ENCODE measurements at places on chromosomes 6 and 20.

DNA sequence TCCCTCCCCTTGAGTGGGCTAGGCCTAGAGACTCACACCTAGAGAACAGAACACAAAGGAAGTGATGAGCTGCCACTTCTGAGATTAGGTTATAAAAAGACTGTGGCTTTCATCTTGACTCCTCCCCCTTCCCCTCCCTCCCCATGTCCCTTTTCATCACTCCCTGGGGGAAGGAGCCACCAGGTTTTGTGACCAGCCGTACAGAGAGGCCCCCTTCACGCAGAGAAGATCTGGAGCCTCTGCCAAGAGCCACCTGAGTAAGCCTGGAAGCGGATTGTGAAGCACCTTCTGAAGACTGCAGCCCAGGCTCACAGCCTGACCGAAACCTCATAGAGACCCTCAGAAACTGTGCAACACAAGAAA is 118.4 kb upstream of the NXT1 start:
- DNase-seq = no peak

DNA sequence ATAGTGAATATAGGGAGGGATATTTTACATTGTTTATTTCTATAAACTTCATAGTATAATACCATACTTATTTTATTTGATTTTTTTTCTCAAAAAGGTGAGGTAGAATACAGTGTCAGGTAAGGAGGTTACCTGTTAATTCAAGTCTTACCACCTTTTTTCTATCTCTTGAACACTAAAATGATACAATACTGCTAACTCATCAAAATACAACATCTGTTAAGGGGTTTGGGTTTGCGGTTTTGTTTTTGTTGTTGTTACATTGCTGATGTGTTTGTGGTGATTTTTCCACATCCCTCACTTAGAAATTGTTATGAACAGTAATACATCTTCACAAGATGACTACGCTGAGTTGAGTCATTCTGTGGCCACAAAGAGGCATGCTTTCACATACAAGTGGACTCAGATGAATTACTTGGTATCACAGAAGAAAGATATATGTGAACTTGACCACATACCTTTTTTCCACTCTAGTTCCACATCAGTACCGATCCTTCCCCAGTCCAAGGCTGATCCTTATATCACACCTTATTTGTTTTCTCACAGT is 139.4 kb upstream of the ID4 start:
- no peak for DNase-seq

- DNase-seq = peak; percentile 22
These were observed 21.5 kb upstream of the AAR2 start for GRCh38 chr20:36214684-36215256.

GRCh38 chr6:169936355-169936975 is 185.0 kb downstream of the ERMARD start:
- DNase-seq = no peak

DNA sequence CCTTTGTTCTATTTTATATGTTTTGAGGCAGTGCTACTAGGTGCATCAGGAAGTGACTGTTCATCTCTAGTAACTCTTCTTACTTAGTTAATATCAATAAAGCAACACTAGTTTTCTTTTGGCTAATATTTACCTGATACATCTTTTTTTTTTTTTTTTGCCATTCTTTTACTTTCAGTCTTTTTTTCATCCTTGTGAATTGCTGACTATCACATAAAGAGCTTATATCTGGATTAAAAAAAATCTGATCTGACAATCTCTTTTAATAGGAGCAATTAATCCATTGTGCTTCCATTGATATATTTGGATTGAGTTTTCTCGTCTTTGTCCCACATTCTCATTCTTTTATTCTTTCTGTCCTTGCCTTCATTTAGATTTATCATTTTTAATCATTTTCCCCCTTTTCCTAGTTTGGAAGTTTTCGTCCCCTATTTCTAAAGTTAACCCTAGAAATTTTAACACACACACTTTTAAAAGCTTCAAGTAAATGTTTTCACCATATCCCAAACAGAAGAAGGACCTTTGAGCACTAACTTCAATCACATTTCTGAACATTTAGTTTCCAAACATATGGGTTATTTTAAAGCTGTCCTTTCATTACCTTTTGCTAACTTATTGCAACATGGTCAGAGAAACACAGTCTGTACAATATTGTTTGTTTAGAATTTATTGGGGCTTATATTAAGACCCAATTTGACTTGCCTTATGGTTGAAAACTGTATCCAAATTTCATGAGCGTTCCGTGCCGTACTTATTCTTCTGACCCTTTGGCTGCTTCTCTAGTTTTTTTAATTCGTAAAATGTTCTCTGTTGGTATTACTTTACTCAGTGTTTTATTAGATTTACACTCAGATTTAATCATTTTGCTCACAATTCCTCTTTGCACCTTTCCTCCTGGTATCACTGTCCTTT is 63.0 kb downstream of the SYCP2L start:
- DNase-seq = no peak

DNA sequence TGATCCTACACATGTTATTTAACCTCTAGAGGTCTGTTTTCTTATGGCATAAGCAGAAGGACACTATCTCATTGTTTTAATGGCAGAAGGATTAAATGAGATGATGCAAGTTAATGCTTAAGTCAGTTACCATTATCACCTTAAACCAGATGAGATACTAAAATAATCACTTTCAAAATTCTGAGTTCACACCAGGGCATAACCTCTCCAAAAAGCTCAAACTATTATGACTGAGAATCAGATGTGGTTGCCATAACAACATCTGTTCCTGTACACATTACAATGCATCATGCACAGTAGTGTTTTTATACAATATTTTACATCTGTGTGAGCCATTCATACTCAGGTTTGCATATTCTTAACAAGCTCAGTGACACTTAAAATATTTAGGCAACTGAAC is 10.2 kb downstream of the ADNP start:
- DNase-seq = no peak

- DNase-seq = no peak
These were observed 307.6 kb upstream of the FERMT1 start for GRCh38 chr20:6430381-6430780.

DNA sequence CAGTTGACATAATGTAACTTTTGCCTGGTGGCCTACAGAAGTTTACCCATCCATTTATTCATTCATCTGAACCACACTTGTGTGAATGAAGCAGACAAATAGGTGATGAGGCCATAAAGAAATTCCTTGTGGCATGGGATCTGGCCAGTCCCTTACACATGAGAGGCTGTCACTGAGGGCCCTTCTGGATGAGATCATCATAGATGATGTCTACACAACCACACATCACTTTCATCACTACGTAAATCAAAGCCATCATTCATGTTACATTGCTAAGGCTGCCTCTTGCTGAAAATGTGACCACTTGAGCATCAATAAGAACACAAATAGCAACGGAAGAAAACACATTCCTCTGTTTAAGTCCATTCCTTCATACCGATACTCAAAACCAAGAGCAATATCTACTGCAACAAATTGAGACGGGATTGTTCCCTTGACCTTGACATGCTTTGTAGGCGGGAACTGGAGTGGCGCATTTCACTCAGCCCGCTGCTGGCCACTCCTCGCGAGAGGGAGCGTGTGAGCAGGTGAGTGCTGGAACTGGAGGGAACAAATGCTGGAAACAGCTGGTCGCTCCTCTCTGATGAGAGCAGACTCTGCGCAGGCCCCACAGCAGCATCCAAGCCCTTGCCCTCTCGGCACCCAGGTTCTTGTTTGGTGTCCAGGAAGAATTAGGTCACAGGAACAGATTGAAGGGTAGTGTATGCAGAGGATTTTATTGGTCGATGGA is 49.3 kb downstream of the FAM50B start:
- DNase-seq = no peak

DNA sequence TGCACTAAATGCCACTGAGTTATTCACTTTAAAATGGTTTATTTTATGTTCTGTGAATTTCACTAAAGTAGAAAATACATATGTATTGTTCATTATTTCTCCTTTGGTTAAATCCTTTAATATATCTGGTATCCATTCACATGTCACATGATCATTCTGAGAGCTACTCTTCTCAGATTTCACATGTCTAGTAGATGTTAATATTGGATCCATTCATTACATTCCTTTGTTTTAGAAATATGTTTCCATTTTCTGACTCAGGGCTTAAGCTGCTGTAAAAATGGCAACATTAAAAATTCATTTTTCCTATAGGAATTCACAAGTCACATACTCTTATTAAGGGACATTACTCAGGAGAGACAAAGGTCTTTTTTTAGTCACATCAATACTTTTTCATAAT is 205.4 kb downstream of the ZFAND3 start:
- no peak for DNase-seq

GRCh38 chr6:159935633-159936032 is 33.2 kb upstream of the IGF2R start:
- no peak for DNase-seq

DNA sequence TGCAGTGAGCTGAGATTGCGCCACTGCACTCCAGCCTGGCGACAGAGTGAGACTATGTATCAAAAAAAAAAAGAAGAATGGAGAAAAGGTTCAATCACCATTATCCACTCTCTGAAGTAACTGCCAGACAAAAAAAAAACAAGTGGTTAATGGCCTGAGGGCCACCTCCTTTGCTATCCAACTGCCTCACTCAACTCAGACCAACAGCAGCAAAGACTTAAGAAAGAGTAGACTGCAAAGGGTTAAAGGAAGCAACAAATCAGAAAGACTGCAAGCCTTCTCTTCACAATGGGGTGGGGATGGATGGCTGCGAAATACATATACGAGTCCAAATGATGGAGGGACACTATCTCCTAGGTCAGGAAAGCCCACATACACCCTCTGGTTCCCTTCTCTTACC is 3.2 kb downstream of the NFS1 start:
- DNase-seq = no peak

- no peak for DNase-seq
These were observed 515.2 kb upstream of the JARID2 start for GRCh38 chr6:14730654-14731053.

DNA sequence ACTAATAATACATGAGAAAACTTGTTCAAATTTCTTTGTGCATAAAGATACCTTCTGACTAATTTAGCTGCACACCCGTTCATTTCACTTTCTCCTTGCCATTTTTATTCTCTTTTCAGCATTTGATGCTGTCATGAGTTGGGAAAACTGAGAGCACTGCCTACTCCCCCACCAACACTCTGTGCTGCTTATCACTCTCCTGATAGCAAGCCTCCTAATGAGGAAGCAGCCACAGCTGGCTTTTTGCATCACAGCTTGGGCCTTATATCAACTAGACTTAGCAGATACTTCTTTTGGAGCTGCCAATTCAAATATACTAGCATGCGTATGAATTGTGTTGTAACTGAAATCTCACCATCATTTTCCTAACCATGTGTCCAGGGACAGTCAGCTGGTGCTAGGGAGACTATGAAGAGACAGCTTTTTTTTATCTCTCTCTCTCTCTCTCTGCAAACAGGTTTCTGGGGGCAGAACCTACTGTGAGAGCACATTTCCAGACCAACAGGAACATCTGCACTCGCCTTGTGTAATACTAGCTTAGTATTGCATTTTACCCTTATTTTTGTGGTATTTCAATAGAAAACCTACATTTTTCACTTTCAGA is 699.0 kb downstream of the KHDRBS2 start:
- no peak for DNase-seq

- peak; percentile 97 for DNase-seq
These were observed at the start of gene SNRPB for GRCh38 chr20:2470423-2471193. SNRPB (minus strand) TSS chr20:2470789; CDS start chr20:2470690, 99 bp downstream.

DNA sequence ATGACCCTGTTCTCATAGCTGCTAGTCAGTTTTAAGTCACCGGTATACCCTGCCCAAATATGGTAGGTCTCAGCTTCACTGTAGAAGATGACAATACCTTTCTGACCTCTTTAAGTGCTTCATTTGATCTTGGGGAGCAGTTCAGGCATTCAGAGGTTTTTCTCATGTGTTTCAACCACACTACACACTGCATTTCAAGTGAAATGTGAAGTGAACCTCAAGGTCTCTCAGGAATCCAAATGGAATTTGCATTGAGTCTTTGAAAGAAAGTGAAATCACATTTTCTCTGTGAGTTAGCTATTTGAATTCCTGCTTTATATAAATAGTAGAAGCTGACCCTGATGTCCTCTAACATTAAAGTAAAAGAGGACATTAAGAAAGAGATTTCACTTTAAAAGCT is 461.6 kb downstream of the ADGRB3 start:
- no peak for DNase-seq

GRCh38 chr6:100923481-100924165 is 42.5 kb upstream of the ASCC3 start:
- DNase-seq = no peak

- no peak for DNase-seq
These were observed 5.2 kb downstream of the RNF217 start for GRCh38 chr6:124967444-124967843.

DNA sequence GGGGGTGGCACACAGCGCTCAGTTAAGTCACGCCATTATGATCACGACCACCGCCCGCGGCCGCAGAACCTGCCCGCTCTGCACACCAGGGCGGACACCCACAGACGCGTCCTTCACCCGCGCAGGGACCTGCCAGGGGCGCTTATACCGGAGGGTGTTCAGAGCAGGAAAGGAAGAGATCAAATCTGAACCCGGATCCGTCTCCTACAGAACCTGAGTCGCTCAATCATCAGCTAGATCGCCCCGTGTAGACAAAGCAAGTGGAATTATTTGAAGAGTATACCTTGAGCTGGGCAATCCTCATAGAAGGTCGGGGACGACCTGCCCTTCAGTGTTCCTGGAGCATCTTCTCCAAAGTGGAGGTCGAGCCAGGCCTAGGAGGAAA is 14.4 kb upstream of the ZNF217 start:
- no peak for DNase-seq

DNA sequence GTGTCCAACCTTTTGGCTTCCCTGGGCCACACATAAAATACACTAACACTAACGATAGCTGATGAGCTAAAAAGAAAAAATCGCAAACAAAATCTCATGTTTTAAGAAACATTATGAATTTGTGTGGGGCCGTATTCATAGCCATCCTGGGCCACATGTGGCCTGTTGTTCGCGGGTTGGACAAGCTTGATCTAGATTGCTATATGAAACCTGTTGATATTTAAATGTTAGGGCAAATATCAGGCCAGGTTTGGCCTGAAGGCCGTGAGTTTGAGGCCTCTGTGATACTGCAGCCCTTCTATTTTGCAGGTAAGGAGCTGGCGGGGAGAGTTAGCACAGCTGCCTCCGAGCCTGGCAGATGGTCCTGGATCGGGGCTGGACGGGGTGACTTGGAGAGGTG is 99.0 kb downstream of the CEBPB start:
- DNase-seq = no peak

DNA sequence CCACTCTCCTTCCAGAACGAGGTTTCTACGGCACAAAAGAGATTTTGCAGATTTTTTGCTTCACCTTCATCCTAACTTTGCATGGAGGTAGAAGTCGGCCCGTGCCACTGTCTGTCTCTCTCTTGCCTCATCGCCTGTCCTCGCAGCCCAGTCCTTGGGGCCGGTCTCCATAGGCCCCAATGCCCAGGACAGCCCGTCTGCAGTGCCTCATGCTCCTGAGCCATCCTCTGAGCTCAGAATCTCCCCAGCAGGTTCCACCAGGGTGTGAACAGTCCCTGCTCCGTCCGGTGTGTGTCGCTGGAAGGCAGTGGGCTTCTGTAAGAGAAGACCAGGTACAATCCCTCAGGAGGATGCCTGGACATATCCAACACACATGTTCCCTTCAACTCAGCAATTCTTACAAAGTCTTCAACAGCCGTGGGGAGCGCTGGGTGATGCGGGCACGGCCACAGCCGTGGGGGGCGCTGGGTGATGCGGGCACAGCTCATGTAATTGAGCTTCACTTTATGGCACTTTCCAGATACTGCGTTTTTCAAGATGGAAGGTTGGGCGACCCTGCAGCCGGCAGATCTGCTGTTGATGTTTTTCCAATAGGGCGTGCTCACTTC is 231.9 kb downstream of the DLL1 start:
- no peak for DNase-seq

GRCh38 chr6:107719160-107719559 is 105.0 kb downstream of the SCML4 start:
- no peak for DNase-seq

Data from activated T-cell treated with anti-CD3 and anti-CD28 coated beads, Interleukin-2, amount 50 U/mL, for 72 hours (primary cell).